Sigmoid colon (tissue), 7 donors: ENCODE measurements at places on chromosomes 11 and 22. TPM values are rescaled to one million over a fixed set of nuclear protein-coding genes. Genes with fewer than 3 reads are reported as not detected.

GRCh38 chr11:66881927-66882452, 25.1 kb downstream of the LRFN4 start:
- H3K4me3 ChIP-seq, result no peak overlapping the region
- no peaks in the 10 kb centered on the region for H3K27me3 ChIP-seq
- H3K4me1 ChIP-seq, result peaks cover 14% of the 10 kb centered on the region
- H3K36me3 ChIP-seq, result no peaks in the 10 kb centered on the region
- peak overlapping the region; percentile 35 for H3K27ac ChIP-seq

GRCh38 chr22:31056986-31057599, 24.0 kb upstream of the SMTN start:
- DNase-seq, result no peak
- H3K27ac ChIP-seq, result peak overlapping the region; percentile 90
- H3K27me3 ChIP-seq, result no peaks in the 10 kb centered on the region
- no peak overlapping the region for H3K4me3 ChIP-seq
- peaks cover 49% of the 10 kb centered on the region for H3K4me1 ChIP-seq

DNA sequence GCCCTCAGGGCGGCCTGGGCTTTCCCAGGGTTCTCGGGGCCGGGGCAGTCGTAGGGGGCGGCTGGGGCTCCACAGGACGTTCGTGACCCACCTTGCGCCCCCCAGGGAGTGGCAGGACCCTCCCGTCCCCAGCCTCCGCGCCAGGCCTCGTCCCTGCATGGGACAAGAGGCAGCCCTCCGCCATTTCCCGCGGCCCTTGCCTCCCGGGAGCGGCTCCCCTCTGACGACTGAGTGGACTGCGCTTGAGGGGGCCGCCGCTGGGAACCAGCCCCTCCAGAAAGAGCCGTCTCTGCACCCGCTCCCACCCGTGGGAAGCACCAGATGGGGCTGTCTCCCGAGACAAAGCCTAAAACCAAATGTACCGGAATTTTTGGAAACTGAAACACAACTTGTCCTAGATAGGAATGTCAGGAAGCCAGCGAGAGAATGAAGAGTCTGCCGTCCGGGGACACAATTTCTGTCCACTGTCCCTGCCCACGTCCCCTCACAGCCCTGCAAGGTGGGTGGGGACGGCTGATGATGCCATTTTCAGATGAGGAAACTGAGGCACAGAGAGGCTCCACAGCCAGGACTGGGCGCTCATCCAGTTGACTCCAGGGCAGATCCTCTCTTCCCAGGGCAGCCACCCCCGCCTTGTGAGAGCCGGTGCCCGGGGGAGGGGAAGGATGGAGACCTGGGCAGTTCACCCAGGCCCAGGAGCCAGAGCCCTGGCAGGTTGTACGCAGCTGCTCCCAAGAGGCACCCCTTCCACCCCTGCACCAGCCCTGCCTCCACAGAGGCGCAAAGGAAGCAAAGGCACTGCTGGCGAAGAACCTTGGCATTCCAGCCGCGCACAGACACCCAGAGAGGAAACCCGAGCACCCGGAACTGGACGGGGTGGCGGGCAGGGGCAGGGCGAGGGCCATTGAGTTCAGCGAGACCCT, 18.1 kb upstream of the PICK1 start:
- no peaks in the 10 kb centered on the region for H3K36me3 ChIP-seq
- no peak overlapping the region for H3K4me3 ChIP-seq
- no peak for DNase-seq
- no peaks in the 10 kb centered on the region for H3K4me1 ChIP-seq

GRCh38 chr11:96049426-96049825, 125.5 kb upstream of the MTMR2 start:
- H3K27ac ChIP-seq, result no peak overlapping the region
- H3K36me3 ChIP-seq, result no peaks in the 10 kb centered on the region
- DNase-seq, result no peak
- peaks cover 25% of the 10 kb centered on the region for H3K4me1 ChIP-seq
- H3K4me3 ChIP-seq, result no peak overlapping the region

DNA sequence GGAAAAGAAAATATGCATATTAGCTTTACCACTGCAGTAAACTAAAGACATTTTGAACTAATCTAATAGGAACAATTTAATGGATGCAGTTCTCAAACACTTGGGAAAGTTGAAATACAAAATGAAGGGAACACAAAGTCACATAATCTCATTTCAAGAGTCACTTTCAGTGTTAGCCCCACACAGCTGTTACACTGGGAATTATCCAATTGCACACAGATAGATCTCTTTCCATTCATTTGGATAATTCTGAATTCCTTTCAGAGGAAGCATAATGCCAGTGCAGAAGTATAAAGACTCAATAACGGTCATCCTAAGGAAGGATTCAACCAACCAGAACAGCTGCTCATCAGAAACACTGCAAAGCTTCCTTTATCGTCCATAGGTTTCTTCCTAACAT, 173.3 kb downstream of the GRIA4 start:
- H3K27me3 ChIP-seq, result no peaks in the 10 kb centered on the region
- H3K27ac ChIP-seq, result no peak overlapping the region
- H3K4me3 ChIP-seq, result no peak overlapping the region
- H3K4me1 ChIP-seq, result no peaks in the 10 kb centered on the region

DNA sequence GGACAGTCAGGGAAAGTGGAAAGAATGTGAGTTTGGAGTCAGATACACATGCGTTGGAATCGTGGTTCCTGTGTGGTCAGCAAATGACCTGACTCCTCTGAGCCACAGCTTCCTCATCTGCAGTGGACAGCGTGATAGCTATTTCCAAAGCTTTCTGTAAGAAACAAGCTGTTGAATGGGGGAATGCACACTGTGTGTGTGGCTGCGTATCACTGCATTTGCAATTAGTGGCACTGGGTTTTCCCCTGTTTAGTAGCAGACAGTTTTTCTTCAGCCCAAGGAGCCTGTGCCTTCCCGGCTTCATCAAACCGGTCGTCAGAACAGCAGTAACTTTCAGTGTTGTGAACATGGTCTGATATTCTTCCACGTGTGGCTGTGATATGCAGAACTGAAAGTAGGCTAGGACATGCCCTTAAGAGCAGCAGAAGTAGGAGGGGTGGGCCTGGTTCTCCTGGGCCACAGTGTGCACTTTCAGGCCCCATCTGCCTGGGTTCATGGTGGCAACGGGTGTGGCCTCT, 121.5 kb downstream of the RRAS2 start:
- DNase-seq, result no peak
- H3K4me3 ChIP-seq, result no peak overlapping the region
- no peaks in the 10 kb centered on the region for H3K4me1 ChIP-seq
- no peaks in the 10 kb centered on the region for H3K27me3 ChIP-seq
- H3K27ac ChIP-seq, result no peak overlapping the region
- no peaks in the 10 kb centered on the region for H3K36me3 ChIP-seq

GRCh38 chr22:28741200-28741784, 328 bp downstream of the CHEK2 start:
- no peak for DNase-seq
- peak overlapping the region; percentile 93 for H3K27ac ChIP-seq
- H3K36me3 ChIP-seq, result peaks cover 4% of the 10 kb centered on the region

- no peak for DNase-seq
- no peak overlapping the region for H3K27ac ChIP-seq
- peaks cover 95% of the 10 kb centered on the region for H3K27me3 ChIP-seq
- no peaks in the 10 kb centered on the region for H3K36me3 ChIP-seq
- no peak overlapping the region for H3K4me3 ChIP-seq
These were observed 1.7 kb downstream of the SHISA8 start for GRCh38 chr22:41913040-41913719.

DNA sequence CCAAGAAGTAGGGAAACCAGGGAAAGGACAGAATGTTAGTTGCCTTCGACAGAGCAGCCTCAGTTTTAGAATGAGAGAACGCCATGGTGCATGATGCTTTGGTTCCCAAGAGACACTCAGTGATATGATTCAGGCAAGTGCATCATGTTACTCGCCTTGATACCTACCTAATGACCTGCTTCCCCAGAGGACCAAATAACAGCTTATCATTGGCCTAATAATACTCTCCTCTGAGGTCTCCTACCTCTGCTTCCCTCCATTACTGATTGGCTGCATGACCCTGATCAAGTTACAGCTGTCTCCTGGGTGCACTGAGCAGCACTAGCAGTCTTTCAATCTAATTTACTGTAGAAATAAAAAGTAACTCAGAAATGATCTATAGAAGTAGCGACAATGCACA, 979.7 kb upstream of the FAT3 start:
- no peak overlapping the region for H3K4me3 ChIP-seq
- no peak for DNase-seq
- H3K4me1 ChIP-seq, result no peaks in the 10 kb centered on the region
- H3K27me3 ChIP-seq, result no peaks in the 10 kb centered on the region
- no peak overlapping the region for H3K27ac ChIP-seq

GRCh38 chr11:14356342-14356741, 2.6 kb downstream of the RRAS2 start:
- H3K36me3 ChIP-seq, result no peaks in the 10 kb centered on the region
- no peak for DNase-seq
- peaks cover 8% of the 10 kb centered on the region for H3K4me1 ChIP-seq
- no peak overlapping the region for H3K27ac ChIP-seq

- H3K36me3 ChIP-seq, result peaks cover 54% of the 10 kb centered on the region
- H3K4me3 ChIP-seq, result no peak overlapping the region
These were observed 8.2 kb downstream of the SPINDOC start for GRCh38 chr11:63821411-63821810.

- H3K27ac ChIP-seq, result no peak within 1 kb of the TSS
- H3K36me3 ChIP-seq, result no peaks in the 10 kb centered on the region
- no peak within 1 kb of the TSS for H3K4me3 ChIP-seq
- H3K27me3 ChIP-seq, result peaks cover 8% of the 10 kb centered on the region
- DNase-seq, result no peak
- H3K4me1 ChIP-seq, result peaks cover 13% of the 10 kb centered on the region
These were observed at the start of gene PKP3 for GRCh38 chr11:394034-394857. TSS of gene PKP3 (plus strand) at chr11:394209. CDS start at chr11:394293, 84 bp downstream.

DNA sequence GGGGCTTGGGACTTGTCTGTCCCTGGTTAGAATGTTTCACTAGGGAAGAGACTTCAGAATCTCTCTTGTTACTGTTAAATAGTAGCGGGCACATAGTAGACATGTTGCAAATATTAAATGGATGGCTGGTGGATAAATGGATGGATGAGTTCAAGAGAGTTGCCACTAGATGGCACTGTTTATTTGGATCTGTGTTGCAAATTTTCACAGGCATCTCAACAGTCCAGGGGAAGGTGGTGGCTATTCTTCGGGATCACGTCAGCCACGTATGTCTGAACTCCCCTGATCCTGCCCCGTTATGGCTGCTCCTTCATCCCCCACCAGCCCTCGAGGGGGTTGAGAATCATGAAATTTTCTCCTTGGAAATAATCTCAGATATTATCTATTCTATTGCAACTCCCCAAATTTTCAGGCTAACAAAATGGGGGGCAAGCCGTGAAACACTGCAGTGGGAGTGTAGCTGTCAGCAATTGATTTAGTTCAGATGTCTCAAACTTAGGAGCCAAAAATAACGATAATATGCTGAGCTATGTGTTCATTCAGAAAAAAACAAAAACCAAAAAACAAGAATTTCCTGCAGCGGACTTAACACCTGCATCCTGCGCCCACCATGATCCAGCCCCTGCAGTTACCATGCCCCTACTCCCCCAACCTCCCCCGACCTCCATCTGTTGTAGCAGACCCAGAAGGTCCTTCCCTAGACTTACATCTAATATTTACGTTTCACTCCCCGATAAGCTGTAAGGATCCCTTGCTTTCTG, 29.1 kb upstream of the BIRC3 start:
- H3K4me3 ChIP-seq, result peak overlapping the region; percentile 33
- H3K36me3 ChIP-seq, result no peaks in the 10 kb centered on the region
- no peak overlapping the region for H3K27ac ChIP-seq
- H3K4me1 ChIP-seq, result no peaks in the 10 kb centered on the region

DNA sequence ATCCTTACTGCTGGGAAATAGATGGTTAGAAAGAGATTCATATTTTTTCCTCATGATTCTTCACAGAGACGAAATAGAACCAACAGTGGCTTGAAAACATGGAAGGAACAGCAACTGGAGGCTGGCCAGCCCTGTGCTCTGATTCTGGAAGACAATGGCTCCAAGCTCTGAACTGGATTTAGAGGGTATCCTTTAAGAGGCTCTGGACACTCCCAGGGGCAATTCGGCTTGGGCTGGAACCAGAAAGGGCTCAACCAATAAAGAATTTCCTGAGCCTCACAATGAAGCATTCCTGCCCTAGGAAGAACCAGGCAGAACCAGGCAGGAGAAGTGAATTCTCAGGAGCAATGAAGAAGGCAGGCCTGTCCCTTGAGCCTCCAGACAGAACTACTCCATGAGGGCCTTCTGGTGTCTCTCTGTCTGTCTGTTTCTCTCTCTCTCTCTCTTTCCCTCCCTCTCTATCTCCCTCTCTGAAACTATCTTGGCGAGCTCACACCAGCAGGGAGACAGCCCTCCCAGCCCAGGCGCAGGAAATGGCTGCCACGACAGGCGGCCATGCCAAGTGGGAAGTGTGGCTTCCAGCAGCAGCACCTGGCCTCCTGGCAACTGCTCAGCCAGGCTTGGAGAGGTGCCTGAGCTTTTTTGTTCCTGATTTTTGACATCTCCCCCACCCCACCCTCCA, 93.3 kb downstream of the RCN1 start:
- H3K36me3 ChIP-seq, result no peaks in the 10 kb centered on the region
- DNase-seq, result no peak
- H3K27ac ChIP-seq, result no peak overlapping the region
- H3K27me3 ChIP-seq, result no peaks in the 10 kb centered on the region
- H3K4me3 ChIP-seq, result no peak overlapping the region

GRCh38 chr11:43687120-43687791, 6.7 kb downstream of the HSD17B12 start:
- no peak for DNase-seq
- no peaks in the 10 kb centered on the region for H3K4me1 ChIP-seq
- H3K27ac ChIP-seq, result peak overlapping the region; percentile 48
- H3K4me3 ChIP-seq, result no peak overlapping the region
- H3K36me3 ChIP-seq, result no peaks in the 10 kb centered on the region

DNA sequence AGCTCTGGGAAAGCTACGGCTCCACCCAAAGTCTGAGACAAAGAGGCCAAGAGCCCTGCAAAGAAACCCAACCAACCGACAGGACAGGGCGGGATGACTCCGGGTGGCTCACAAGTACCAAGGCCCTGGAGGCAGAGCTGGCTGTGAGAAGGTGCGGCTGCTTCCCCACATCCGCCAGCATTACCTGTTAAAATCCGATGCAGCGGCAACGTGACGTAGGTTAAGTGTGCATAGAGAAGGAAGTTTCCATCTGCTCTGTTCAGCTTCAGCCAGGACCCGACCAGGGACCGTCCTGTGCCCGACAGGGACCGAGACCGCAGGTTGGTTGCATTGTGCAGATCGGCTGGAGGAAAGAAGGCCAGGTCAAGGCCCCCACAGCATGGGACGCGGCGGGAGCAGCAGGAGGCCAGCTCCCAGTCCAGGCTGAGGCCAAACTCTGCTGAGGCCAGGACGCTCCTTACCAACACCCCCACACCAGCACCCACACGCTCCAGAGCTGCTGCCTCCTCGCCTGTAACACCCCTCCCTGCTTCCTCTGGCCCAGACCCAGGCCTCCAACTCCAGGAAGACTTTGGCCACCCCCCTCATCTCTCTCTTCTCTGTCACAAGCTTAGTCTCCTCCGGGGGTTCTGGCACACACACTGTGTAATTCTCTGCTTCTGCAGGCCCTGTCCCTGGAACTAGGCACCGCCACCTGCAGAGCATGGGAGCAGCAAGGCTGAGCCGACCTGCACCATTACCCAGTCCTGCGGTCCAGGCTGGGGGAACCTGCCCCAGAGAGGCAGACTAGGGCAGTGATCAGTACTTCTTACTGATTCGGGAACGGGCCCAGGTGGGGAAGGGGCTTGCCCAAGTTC, 34.1 kb downstream of the NUP50 start:
- DNase-seq, result no peak
- H3K36me3 ChIP-seq, result peaks cover 57% of the 10 kb centered on the region
- no peak overlapping the region for H3K27ac ChIP-seq
- H3K4me3 ChIP-seq, result no peak overlapping the region
- peaks cover 18% of the 10 kb centered on the region for H3K4me1 ChIP-seq

The PLEKHA7 gene
- 3.4 TPM for total RNA-seq

The CNGA4 gene
- total RNA-seq, result 0.55 TPM

The KCNK4 gene
- total RNA-seq, result not detected

The MUC2 gene
- 2.9 TPM for total RNA-seq

The GRAP2 gene
- total RNA-seq, result 1.8 TPM

The CCDC88B gene
- total RNA-seq, result 3.9 TPM

The KIF18A gene
- total RNA-seq, result 0.41 TPM

The ACTN3 gene
- under 0.01 TPM for total RNA-seq
